ENCODE measurements at places on chromosomes 13 and 19.

GRCh38 chr13:109809216-109809932 is 23.0 kb upstream of the IRS2 start:
- DNase-seq, result no peak

DNA sequence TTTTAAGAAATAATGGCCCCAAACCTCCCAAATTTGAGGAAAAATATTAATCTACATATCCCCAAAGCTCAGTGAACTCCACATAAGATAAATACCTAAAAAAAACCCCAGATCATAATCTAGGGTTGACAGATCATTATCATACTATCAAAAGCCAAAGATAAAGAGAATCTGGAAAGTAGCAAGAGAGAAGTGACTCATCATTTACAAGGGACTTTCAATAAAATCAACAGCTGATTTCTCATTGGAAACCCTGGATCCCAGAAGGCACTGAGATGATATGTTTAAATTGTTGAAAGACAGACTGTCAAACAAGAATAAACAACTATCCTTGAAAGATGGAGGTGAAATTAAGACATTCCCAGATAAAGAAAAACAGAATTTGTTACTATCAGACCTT is 199.3 kb downstream of the KCNRG start:
- DNase-seq, result no peak

DNA sequence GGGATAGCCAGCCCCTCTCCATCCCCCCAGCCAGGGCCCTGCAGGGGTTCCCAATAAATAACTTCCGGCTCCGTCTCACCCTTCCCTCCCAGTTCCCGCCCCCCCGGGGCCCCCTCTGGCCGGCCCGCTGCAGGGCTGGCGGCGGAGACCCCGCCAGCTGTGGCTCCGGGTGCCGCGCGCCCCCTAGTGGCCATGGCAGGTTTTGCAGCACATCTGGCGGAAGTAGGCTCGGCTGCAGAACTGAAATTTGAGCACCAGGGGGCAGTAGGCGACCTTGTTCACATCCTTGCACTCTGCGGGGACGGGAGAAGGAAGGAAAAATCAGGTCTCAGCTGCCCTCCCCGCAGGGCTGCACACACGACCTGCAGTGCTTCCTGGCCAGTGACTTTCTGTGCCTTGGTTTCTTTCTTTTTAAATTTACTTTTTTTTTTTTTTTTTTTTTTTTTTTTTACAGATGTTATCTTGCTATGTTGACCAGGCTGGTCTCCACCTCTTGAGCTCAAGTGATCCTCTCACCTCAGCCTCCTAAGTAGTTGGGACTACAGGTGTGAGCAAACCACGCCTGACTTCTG is 3.6 kb upstream of the MYO1F start:
- DNase-seq, result peak; percentile 71

- DNase-seq, result no peak
Observed at GRCh38 chr19:33333642-33334041, 31.3 kb upstream of the CEBPA start.

GRCh38 chr13:109840201-109840892 is 54.0 kb upstream of the IRS2 start:
- DNase-seq, result peak; percentile 75

- no peak for DNase-seq
Observed at GRCh38 chr13:66205807-66206206, 1024.3 kb downstream of the PCDH9 start.

GRCh38 chr13:44668688-44669087 is 92.6 kb upstream of the TSC22D1 start:
- DNase-seq, result no peak

- DNase-seq, result no peak
Observed at GRCh38 chr19:46785980-46786235, 2.5 kb downstream of the SLC1A5 start.

DNA sequence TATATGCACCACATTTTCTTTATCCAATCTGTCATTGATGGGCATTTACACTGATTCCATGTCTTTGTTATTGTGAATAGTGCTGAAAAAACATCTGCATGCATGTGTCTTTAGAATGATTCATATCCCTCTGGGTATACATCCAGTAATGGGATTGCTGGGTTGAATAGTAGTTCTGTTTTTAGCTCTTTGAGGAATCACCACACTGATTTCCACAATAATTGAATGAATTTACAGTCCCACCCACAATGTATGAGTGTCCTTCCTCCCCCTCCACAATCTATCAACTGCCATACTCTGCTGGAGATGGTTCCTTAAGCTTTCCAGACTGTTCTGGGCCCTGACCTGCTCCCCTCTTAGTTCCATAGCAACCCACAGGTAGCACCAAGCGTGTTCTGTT is 667.0 kb downstream of the LIG4 start:
- DNase-seq, result no peak

- DNase-seq, result peak; percentile 49
Observed at GRCh38 chr13:44904967-44905366, 84.3 kb downstream of the NUFIP1 start.

DNA sequence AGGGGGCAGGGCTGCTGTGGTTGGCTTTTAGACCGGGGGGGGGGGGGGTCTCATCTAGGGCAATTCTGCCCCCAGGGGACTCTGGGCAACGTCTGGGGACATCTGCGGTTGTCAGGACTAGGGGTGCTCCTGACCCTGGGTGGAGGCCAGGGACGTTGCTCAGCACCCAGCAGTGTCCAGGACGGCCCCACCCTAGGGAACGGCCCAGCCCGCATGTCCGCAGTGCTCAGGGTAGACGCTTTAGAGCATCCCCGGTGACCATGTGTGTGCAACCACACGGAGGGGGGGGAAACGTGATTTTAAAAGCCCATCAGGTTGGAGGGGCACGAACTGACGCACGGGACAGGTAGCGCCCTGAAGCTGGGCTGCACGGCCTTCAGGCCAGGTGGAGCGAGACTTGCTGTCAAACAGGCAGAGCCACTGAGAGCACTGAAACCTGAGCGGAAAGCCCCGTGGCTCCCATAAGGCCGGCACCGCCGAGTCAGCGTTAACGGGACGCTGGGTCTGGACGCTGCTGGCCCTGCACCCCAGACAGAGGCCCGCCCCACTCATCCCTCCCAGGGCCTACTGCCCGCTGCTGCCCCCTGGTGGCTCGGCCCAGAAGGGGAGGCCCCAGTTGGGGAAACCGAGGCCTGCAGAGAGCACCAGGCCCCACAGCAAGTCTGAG is 8.3 kb downstream of the CACTIN start:
- DNase-seq, result no peak

DNA sequence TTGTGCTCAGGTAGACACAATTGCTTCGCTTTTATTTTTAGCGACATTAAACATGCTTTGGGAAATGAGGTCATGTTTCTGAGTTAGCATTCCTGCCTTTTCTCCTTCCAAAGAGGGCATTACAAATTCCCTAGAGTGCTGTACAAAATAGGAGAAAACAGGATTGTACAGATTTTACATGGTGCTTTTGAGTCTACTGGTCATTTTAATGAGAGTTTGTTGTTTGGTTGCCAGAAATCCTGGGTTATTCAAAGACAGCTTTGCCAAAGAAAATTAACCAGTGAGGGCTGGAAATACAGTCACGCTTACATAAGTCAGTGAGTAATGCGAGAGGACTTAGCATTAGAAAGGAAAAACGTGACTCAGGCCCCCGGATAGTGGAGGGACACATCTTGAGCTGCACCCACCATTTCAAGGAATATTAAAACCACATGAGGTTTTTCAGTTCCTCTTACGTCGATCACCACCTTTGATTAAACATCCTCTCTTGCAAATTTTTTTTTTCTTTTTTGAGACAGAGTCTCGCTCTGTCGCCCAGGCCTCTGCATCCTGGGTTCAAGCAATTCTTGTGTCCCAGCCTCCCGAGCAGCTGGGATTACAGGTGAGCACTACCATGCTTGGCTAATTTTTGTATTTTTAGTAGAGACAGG is 55.4 kb downstream of the SACS start:
- DNase-seq, result peak; percentile 59

DNA sequence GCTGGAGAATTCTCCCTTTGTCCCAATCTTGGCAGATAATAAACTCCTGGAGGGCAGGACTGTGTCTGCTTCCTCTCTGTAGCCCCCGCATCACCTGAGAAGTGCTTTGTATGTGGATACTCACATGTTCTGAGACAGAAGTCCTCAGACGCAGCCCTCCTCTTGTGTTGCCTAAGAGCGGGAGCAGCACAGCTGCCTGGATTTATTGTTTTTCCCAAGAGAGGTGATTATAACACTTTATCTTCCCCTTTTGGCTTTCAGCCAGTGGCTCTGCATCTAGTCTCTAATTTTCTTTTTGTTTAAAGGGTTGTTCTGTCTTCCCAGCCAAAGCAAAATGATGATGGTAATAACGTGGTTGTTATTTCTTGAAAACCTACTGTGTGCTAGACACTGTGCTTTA is 36.1 kb downstream of the OLFM4 start:
- no peak for DNase-seq

- no peak for DNase-seq
Observed at GRCh38 chr13:26694609-26695359, 65.8 kb downstream of the GPR12 start.

GRCh38 chr13:102326381-102327118 is 75.3 kb downstream of the FGF14 start:
- no peak for DNase-seq
